ENCODE measurements at places on chromosomes 1 and 21.

DNA sequence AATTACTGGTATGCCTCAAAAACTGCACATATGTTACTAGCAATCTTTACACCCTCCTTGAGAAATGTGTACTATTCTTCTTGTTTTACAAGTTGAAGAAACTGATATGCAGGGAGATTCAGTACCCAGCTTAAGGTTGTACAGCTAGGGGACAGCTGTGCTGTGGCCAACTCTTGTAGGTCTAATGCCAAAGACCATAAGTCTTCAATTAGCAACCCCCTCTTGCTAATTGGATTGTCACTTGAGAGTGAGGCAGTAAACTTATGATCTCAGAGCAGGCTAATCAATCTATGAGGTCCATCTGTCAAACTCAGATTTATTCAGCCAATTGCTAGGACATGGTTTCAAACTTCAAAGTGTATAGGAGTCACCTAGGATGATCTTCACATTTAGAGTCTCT, 492.0 kb upstream of the USP24 start:
- DNase-seq: no peak

DNA sequence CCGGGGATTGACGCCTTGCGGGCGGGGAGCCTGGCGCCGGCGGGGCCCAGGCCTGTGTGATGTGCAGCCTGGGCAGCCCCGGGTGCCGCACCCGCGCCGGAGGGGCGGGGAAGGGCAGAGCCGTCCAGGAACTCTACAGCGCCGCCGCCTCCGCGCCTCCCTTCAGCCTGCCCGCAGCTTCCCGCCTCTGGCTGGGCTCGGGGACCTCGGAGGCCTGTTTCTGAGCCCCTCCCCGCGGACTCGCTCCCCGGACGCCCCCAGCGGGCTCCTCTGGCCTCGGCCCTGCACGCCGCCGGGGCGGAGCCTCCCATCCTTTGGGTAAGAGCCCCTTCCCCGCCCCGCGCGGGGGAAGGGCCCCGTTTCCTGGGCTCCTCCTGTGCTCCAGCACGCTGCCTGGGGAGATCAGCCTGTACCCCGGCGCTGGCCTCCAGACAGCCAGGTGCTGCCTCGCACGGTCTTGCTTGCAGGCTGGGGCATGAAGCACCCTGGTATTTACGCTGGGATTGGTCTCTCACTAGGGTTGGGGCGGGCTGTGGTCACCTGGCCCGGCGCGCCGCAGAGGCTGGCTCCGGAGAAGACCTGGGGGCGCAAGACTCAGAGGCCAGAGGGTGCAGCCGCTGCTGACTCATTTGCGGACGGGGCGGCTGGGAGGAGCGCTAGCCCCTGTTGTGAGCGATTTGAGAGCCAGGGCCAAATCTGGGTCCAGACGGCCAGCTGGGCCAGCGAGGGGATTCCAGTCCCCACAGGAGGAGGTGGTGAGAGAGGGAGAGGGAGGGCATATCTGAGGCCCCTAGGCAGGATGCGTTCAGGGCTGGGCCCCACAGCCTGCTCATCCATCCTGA, 5.7 kb upstream of the ACOT11 start:
- DNase-seq: peak; percentile 67

DNA sequence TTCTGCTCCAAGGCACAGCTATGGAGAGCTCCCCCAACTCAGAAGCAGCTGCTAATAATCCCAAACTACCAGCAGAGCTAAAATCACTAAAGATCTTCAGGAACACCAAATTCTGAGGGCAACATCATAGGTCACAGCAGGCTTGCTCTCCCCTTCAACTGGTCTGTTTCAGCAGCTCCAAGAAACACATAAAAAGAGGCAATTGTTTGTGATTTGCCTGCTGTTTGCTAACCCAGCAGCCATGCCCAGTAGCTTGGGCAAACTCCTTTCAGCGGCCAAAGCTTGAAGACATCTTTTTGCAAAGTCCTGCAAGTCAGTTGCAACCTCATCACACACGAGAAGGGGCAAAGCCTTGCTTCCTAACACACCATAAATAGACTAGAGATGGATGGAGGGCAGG, 8.9 kb downstream of the ERI3 start:
- no peak for DNase-seq

GRCh38 chr1:93667642-93668041, 14.0 kb downstream of the BCAR3 start:
- no peak for DNase-seq

DNA sequence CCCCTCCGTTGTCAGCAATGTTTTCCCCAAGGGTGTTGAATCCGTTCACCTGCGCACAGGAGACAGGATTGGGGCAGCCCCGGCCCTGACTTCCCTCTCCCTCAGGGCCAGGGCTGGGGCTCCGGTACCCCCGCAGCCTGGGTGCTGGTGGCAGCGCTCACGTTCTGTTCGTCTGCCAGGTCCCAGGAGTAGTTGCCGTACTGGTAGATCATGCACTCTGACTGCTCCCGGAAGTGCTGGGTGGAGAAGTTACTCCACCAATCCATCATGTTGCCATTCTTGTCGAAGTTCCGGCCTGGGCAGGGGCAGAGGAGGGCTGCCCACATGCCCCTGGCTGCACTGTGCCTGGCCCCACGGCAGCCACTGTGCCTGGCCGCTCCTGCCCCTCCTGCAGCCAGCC, 6.1 kb downstream of the PRXL2B start:
- no peak for DNase-seq

DNA sequence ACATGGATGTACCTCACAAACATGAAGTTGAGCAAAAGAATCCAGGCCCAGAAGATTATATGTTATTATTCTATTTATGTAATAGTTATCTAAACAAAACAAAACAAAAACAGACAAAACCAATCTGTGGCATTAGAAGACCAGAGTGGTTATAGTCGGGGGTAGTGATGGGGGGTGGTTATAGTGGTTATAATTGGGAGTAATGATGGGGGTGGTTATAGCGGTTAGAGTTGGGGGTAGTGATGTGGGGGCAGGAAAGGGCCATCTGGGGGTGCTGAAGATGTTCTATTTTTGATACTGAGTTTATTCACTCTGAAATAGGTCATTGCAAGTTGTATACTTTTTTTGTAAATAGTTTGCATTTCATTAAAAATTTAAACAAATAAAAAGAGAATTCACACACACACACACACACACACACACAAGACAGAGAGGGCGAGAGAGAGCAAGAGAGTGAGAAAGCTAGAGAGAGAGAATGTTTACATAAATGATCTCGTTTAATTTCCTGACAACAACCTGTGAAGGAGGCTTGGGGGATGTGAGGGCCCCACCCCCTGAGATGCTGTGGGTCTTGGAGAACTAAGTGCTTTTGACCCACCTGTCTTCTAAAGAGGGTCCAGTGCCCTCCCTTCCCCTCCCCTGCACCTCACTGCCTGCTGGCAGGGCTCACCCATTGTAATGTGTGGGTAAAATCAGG, 37.4 kb downstream of the RHOU start:
- DNase-seq: no peak

- DNase-seq: no peak
Observed at GRCh38 chr1:30729901-30730300, 6.5 kb upstream of the MATN1 start.

DNA sequence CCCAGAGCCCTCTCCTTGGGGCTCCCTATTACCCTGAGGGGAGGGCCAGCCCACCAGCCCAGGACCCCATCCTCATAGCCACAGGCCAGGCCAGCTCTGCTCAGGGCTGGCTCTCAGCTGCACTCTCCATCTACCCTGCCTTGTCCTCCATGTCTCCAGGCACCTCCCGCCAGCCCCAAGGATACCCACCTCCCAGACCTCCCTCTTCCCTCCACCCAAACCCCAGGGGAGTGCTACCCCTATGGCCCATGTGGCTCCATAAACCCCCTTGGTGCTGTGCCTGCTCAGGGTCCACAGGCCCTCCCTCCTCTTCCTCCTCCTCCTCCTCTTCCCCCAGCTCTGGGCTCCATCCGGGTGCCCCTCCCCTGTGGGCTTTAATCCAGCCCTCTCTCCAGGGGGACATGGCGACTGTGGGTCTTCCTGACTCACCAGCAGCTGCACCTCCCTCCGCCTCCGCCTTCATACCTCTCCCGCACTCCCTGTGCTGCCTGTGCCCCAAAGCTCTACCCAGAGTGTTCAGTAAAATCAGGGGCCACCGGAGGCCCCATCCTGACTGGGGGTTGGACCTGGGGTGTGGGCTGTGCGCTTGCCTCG, 9.1 kb downstream of the YBEY start:
- DNase-seq: no peak

DNA sequence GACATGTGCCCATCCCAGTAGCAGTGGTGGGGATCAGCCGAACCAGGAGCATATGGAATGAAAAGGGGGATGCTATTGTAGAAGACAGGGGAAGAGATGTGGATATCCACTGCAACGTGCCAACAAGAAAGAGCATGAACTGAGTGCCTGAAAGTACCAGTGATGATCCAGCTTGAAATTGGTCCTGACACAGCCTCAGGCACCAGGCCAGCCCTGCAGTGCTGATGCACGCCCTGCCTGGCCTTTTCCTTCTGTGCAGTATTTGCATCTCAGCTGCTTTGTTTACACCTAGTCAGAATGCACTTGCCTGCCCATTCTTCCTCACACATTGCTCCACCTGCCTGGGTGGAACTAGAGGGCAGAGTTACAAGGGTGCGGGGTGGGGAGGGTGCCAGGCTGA, 50.3 kb upstream of the ARTN start:
- no peak for DNase-seq

- DNase-seq: no peak
Observed at GRCh38 chr1:47559944-47560695, 122.3 kb downstream of the FOXD2 start.

Measured in activated CD4-positive, alpha-beta T cell treated with anti-CD3 and anti-CD28 coated beads, Interleukin-10, Interleukin-2, amounts not matched to agents 100 ng/mL and 50 ng/mL, durations not matched to agents 16 hours and 8 hours (primary cell).